Effector CD8-positive, alpha-beta T cell (primary cell): ENCODE measurements at places on chromosomes 7 and 10.

DNA sequence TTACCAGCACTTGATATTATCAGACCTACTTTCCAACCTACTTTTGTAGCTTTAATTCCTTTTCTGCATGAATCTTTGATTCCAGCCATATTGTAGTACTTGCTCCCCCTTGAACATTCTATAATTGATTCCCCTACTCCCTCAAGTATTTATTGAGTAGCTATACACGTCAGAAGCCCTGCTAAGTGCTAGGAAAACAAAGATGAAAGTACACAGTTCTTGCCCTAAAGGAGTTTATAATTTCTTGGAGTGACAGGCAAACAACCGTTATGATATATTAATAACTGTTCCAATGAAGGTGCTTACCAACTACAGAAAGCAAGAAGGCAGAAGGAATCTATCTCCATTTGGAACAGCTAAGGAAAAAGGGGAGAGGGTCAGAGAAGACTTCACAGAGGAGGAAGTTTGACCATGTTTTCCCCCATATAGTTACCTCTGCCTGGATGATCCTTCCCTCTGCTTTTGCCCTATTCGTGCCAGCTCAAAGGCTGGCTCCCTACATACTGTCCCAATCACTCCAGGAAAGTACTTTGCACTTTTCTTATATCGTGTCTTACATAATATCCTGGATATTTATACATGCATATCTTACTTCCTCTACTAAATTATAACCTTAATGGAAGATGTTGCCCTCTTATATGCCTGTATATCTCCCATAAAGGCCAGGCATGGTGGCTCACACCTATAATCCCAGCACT is 54.7 kb downstream of the SCD start:
- no peak for DNase-seq

DNA sequence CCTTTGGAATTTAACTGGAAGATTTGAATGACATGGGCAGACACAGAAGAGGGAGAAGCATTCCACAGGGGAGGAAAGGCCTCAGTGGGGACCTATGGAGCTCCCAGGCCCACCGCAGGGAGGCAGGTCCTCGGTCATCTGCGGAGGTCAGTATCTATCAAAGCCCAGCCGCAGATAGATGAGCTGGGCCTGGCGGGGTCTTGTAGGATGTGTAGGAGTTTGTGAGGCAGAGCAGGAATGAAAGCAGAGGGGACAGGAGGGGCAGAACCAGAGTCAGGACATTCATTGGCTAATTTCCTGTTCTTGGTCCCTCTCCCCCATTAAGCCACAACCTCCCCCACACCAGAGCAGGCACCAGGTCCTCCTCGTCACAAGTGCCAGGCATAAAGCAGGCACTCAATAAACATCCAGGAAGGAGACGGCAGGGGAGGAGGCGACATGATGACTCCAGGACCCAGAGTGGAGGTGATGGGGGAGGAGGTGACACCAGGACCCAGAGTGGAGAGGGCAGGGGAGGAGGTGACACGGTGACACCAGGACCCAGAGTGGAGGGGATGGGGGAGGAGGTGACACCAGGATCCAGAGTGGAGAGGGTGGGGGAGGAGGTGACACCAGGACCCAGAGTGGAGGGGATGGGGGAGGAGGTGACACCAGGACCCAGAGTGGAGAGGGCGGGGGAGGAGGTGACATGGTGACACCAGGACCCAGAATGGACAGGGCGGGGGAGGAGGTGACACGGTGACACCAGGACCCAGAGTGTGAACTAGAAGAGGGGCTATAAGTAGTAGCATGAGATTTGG is 83.7 kb upstream of the PDGFA start:
- DNase-seq = no peak

DNA sequence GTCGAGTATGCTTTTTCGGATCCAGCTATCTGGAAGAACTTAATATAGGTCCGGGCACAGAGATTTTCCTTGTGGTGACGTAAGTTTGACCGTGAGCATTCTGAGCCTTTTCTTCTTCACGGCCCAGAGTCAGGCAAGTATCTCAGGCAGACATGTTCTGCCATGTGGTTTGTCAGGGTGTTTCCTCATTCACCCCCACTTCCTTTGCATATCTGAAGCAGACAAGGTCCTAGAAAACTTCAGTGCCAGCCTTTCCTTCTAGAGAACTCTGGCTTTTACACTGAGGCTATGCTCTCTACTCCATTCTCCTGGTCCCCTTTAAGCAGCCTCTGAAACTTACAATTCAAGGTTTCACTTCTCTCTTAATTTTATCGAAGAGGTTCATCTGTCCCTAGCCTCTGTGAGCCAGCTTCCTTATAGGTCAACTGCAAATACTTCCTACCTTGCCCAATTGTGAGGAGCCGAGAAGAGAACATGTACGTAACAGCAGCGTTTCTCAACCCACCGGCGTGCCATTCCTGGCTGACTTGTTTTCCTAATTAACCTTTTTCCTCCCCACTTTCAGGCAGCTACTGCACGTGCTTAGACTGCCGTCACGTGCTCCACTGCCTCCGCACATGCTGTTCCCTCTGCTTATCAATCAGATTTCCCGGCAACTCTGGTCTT is 47.3 kb downstream of the CDCA7L start:
- DNase-seq = no peak

GRCh38 chr7:119392-120163 is 72.8 kb upstream of the FAM20C start:
- DNase-seq = no peak

DNA sequence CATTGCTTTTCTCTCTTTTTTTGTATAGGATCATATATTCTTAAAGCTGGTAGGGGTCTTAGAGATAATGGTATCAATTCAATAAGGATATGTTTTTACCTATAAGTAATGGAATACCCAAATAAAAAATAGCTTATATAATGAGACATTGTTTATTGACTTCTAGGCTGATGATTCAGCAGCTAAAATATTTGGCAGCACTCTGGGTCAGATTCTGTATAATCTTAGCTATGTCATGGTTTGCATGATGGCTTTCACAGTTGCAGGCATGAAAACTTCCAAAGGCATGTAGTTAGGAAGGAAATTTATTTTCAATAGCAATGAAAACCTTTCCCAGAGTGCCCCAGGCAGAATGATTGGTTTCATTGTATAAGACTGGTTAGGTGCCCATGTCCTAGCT is 32.1 kb upstream of the A1CF start:
- DNase-seq = no peak

DNA sequence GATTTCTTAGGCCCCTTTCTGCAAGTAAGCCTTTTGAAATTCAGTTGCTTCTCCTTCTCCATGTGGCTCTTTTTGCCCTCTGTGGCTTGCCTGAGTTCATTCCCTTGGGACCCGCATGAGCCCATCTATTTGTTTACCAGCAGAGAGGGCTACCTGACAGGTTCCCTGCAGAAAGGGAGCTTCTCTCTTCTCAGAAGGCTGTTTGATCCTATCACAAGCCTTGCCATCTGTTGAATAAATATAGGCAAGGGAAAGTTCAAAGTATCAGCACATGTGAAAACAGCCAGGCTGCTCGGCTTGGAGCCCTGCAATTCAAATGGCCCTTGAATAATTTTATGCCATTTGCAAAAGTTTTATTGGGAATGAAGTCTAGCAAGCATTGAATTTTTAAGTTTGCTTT is 720.2 kb upstream of the FZD8 start:
- DNase-seq = no peak

GRCh38 chr7:41046776-41047175 is 656.1 kb downstream of the INHBA start:
- no peak for DNase-seq

DNA sequence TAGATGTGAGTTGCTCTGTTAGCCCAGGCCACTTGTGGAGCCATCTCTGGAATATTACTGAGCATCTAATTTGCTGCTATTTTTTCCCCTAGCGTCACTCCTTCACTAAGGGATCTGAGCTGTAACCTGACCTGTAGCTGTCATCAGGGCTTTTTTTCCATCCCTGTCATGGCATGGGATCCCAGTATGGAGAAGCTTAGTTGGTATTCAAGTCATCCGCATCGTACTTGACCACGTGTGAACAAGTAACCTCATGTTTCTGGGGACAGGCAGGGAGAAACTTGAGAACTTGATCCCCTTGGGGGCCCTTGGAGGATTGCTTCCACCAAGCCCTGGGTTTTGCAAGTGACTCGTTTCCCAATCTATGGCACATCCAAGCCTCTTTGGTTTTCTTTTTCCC is 474.4 kb upstream of the GALNT17 start:
- DNase-seq = no peak

- no peak for DNase-seq
These were observed 24.0 kb downstream of the STK32C start for GRCh38 chr10:132283604-132284382.

DNA sequence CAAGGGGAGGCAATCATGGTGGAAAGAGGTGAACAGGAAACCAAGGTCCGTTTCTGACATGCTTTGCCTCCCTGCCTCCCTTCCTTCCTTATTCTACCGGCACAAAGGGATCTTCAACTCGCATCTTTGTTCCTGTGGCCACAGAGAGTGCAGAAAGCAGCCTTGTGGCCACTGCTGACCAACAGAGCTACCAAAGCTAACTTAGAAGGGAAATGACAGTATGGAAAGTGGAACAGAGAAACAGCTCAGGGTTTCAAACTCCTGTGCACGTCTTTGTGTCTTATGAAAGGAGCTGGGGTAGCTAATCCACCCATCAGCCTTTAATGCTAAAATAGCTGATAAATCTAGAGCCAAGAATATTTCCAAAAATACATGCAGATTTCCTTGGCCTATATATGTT is 588.0 kb downstream of the SORCS1 start:
- no peak for DNase-seq
